H7 (cell line): ENCODE measurements at places on chromosomes 7 and 10.

- DNase-seq: peak; percentile 37
Measured at GRCh38 chr7:45122975-45123860, 11.7 kb upstream of the TBRG4 start.

DNA sequence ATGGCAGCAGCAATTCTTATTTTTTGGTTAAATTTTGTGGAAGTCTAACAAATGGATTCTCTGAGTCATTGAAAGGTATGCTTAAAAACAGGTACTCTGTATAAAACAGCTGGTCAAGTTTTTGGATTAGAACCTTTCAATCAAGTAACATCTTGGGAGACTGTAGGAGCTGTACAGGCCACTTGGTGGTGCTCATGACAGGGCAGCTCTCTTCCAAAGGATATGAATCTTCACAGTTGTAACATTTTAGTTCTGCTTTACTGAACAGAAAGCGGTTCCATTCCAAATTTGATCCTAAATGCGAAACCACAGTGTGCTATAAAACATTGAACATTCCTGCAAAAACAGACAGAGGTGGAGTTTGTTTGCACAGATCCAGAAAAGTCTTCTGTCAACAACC lies 44.5 kb upstream of the AGR3 start:
- no peak for DNase-seq

DNA sequence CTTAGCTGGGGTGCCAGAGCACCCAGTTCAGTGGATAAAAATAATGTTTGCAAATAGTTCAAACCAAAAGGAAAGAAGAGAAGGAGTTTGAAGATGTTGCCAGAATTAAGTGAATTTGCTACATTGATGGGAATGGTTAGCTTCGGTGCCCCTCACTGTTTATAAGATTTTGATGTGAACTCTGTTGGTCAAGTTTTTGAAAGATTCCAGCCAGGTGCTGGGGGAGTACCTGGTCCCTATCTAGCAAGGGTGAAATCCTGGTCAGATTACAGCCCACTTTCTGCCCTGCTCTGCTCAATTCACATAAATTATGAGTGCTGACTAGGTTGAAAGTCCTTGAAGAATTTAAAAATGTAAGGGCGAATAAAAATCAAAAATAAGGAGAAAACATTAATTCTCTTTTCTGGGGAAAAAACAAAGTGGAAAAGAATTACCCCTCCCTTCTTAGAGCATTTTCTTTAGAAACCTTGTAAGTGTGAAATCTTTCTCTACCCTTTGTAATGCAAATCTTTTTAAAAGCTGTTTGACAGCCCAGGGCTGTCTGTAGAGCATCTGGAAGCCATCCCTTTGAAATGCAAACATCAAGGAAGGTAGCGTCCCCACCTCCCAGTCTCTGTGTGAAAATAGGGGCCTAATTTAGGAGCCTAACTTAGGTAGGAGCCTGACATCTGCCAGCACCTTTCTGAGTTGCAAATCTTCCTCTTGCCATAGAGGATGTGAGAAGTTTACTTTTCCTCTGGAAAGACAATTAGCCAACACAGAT lies 1.4 kb upstream of the GIMAP5 start:
- DNase-seq: peak; percentile 73

- no peak for DNase-seq
Measured at GRCh38 chr10:24463611-24464426, 254.9 kb downstream of the KIAA1217 start.
